Epithelial cell of prostate (primary cell): ENCODE measurements at places on chromosomes 6 and 20.

DNA sequence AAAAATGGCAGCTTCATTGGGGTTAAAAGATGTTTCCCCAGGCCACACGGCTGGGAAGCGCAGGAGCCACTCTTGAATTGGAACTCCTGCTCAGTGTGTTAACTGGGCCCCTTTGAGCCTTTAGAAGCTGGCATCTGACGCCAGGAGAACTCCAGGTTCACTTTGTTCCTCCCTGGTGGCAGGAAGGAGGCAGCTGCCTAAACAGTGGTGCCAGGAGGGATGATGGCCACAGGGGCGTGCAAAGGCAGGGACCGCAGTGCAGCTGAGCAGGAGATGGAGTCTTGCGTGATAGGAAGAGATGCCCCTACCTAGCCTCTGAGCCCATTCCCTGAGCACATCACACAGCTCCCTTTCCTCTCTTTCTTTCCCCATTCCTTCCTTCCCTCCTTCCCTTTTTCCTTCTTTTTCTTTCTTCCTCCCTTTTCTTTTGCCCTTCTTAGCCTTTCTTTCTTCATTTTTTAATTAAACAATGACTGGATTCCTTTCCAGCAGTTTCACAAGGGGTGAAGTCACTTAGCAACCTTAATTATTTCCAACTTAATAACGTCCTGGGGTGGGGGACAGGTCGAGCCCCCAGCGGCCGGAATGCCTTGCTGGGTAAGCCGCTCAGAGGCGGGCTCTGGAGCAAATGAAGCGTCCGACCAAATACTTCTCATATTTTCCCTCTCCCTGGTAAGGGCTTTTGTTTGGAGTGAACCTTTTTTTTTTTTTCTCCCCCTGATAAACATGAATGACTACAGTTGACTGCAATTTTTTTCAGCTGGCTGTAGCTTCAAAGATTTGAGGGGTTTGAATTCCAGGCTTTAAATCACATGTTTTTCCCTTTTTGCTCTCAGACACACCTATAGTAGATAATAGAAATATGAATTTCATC, 20.8 kb upstream of the BMP7 start:
- no peak for DNase-seq

DNA sequence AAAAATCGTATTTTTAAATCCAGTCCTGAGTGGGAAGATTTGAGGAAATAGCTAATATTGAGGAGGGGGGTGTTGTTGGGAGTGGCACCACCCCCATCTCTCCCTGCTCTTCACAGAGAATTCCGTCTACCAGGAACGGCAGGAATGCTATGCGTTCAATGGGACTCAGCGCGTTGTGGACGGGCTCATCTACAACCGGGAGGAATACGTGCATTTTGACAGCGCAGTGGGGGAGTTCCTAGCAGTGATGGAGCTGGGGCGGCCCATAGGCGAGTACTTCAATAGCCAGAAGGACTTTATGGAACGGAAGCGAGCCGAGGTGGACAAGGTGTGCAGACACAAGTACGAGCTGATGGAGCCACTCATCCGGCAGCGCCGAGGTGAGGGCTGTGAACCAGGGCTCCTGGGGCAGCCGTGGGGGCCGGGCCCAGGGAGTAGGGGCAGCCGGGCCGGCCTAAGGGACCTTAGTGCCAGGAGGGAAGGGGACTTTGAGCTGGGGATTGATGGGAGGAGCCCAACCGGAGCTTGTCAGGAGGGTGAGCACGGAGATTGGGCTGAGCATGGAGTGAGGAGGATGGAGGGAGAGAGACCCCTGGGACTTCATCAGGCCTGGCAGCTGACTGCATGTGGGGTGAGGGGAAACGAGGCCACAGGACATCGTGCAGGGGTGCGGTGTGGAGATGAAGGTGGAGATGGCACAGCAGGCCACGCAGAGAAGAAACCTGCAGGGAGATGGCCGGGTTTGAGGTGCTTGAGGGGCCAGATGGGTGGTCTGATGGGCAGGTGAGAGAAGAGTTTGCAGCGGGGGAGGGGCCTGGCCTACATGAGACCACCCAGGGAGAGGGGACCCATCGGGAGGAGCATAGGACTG, 41.3 kb downstream of the HLA-DPB1 start:
- no peak for DNase-seq

DNA sequence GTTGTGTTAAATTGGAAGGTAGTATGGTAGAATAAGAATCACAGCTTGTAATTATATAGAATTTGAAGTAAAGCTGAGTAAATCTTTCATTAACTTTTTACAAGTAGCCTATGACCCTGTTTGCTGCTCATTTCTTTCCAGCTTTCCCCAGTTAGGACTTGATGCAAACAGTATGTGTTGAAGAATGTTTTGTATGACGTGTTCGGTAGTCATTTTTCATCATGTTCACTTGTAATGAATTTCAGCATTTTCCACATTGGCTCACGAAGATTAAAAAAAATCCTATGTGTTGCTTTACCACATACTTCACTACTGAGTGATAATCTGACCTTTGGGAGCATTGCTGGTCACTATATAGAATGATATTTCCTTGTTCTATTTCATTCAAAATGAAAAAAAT, 162.4 kb downstream of the CDKAL1 start:
- no peak for DNase-seq

- no peak for DNase-seq
Observed at GRCh38 chr20:48422242-48422960, 405.4 kb downstream of the PREX1 start.

DNA sequence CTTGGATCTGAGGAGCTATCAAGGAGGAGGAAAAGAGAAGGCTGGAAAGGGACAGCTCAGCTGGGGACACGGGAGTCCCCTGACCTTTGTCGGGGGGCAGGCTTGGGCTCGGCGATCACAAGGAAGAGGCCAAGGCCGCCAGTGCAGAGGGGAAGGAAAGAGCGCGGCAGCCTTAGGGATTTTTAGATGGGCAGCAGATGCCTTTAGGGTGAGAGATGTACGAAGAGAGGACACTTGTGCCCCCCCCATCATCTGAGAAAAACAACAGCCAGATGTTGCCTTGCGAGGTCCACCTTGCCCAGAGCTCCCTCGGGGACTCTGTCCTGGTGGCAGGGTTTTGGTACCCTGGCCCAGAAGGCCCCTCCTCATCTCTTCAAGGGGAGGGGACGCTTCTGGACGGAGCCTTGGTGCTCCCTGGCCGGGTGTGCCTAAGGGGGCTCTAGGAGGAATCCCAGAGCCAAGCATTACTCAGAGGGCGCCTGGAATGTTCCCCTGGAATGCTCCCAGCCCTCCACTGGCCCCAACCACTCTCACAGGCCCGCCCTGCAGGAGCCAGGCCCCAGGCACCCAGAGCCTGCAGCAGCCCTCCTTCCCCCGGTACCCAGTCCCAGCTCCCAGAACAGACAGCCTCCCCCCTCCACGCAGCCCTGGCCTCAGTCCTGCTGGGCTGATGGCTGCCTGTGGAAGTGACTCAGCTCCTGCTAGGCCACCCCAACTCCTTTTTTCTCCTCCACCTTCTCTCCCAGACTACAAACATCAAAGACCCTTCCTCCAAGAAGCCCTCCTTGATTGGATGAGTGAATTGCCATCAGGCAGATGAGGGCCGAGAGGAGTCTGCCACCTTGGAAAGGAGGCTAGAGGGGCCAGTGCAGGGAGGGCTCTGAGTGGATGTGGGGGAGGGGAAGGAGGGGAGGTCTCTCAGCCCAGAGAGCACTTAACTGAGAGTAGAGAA, 1.8 kb downstream of the ADAM33 start:
- no peak for DNase-seq
